ENCODE measurements at places on chromosomes 5 and 9.
A peak's percentile ranks its signal among the peaks of the same experiment; 100 is the strongest.

DNA sequence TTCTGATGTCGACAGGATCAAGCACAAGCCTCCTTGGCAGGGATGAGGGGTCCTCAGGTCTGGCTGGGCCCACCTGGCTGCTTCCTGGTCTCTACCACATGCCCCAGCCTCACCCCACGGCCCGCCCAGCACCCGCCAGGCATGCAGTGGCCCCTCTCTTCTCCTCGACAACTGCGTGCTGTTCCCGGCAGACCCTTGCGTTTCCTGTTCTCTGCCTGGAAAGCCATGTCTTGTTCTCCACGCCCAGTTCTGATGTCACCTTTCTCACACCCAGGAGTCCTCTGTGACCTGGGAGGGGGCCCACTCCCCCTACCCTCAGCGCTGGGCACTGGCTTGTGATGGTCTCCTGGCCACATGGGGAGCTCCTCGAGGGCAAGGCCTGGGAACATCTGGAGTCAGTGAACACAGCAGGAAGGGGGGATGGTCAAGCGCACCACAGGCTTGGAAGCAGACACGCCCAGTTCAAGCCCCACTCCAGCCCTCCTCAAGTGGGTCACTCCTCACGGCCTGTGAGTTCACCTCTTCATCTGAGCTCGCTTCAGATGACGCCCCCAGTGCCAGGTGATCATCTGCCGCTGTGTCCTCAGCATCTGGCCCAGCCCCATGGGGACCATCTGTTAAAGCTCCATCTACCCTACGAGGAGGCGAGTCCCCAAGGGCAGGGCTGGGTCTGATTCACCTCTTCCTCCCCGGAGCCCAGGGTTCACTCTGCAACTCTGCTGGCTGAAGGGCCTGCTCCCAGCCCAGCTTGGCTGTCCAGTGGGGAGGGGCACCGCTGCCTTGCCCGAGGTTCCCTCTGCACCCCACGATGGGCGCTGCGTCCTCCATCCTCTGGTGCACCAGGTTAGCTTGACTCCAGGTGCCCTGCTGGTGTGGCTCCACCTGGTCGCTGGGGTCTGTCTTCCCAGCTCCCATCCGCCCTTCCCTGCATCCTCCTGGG, 133.2 kb upstream of the PHYKPL start:
- no peak for DNase-seq

DNA sequence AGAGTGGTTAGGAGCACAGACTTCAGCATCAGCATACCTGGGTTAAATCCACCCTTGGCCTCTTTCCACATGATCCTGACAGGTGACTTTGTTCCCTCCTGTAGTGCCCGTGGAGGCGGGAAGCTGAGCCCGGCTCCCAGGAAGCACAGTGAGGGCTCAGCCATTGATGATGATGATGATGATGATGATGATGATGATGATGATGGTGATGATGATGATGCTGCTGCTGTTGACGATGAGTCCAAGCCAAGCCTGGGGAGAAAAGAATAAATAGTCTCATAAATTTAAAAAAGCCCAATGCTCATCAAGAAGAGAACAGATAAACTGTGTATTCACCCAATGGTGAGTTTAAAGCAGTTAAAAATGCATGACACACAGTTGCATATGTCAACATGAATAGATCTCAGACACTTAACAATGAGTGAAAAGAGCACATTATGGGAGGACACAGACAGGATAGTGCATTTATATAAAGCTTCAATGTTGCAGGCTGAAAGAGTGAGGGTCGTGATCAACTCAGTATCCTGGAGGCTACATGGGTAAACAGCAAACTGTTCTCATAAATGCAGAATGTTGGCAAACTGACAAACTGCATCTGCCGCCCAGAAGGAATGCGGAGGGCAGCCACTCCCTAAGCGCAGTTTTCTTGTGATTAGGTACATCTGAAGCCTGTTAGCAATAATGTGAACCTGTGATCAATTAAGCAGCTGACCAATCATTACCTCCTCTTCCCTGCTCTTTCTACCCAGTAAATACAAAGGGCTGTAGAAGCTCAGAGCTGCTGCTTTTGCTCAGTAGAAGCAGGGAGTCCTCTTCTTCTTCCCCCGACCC, 11.7 kb upstream of the CFAP157 start:
- no peak for DNase-seq

GRCh38 chr5:39713250-39713916, 288.6 kb upstream of the DAB2 start:
- DNase-seq = no peak

GRCh38 chr5:15654779-15655178, 154.8 kb downstream of the FBXL7 start:
- DNase-seq = no peak

- DNase-seq = no peak
Observed at GRCh38 chr9:15180124-15180523, 126.9 kb downstream of the TTC39B start.

DNA sequence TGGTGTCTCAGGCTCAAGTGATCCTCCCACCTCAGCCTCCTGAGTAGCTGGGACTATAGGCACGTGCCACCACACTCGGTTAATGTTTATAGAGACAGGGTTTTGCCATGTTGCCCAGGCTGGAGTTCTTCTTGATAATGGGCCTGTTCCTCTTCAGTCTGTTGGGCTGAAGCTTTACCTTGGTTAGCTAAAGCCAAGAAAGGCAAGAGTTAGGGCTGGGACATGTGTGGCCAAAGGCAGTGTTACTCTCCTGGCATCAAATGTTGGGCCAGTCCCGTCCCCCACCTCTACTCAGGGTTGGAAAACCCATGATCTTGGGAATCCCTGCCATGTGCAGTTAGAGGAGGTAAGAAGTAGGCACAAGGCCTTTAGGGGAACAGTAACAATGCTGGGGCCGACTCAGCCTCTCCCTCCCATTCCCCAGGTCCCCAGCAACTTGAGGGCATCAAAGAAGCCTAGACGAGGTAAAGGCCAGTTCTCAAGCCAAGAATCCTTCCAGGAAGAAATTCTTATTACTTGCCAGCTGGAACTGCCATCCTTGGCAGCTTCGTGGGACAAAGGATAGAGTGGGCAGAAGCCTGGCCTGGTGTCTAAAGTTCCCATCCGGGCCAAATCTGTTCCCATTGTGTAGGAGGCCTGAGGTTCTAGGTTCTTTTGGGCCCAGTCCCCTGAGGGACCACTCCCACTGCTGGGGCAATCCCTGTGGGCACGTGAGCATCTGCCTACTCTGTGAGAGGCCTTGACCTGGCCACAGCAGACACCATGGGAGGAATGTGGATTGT, 4.5 kb downstream of the EGR1 start:
- DNase-seq = no peak

- DNase-seq = no peak
Observed at GRCh38 chr9:100370064-100370723, 17.5 kb upstream of the TEX10 start.

GRCh38 chr9:78064075-78064474, 32.5 kb upstream of the GNAQ start:
- DNase-seq = no peak

DNA sequence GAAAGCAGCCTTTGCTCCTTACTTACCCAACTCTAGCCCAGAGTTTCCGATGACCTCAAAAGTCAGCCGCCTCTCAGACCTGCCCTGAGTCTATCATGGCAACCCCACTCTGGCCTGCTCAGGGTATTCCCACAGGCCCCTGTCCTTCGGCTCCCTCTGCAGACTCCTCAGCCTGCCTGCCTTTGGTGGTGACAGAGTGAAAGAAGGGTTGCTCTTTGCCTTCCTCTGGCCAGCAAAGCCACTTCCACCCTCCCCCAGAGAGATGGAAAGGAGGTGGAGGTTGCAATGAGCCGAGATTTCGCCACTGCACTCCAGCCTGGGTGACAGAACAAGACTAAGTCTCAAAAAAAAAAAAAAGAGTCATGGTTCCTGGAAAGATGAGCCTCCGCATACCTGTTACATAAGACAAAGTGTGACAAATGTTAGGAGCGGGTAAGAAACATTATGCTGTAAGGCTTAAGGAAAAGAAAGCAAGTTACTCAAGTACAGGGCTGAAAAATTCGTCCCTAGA, 2.3 kb upstream of the SMIM33 start:
- DNase-seq = no peak

- no peak for DNase-seq
Observed at GRCh38 chr5:137641148-137641547, 94.7 kb downstream of the KLHL3 start.

DNA sequence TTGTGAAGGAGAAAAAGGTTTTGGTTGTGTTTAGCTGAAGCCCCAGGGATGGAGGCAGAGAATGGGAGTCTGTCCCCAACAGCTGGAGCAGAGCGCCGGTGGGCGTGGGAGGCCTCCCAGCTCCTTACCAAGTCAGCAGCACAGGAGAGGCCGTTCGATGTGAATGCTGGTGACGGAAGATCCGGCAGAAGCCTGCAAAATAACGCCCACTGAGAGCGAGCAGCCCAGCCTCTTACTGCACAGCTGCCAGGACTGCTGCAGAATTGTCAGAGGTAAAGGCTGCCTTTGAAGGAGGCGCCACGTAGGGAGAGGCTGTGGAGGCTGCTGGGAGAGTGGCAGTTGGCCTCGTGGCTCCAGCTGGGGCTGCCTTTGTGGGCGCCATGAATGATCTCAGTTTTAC, 26.2 kb downstream of the ANGPTL2 start:
- no peak for DNase-seq

DNA sequence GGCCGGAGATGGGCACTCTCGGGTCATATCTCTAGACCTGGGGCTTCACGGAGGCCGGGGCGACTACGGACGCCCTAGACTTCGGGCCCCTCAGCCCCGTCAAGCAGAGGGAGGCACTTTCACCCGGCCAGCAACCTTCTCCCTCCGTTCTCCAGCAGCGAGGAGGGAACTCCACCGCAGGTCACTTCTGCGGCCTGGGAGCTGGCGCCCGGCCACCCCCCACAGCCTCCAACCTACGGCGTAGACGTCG, 201 bp downstream of the DOLK start:
- DNase-seq = no peak

DNA sequence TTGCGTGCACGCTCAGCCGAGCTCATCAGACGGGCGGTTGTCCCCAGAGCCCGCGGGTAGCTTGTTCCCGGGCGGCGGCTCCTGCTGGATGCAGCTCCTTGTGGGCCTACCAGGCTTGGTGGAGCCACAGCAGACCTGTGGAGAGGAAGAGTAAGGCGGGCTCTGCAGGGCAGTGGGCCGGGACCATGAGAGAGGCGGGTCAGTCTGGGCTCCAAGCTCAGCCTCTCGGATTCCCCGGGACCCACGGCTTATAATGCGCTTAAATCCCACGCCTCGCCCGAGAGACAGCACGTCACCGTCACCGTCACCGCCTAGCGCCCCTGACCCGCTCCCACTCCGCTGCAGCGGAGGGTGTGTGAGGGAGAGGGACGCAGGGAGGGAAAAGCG, 1.9 kb upstream of the ANKRD18A start:
- no peak for DNase-seq

DNA sequence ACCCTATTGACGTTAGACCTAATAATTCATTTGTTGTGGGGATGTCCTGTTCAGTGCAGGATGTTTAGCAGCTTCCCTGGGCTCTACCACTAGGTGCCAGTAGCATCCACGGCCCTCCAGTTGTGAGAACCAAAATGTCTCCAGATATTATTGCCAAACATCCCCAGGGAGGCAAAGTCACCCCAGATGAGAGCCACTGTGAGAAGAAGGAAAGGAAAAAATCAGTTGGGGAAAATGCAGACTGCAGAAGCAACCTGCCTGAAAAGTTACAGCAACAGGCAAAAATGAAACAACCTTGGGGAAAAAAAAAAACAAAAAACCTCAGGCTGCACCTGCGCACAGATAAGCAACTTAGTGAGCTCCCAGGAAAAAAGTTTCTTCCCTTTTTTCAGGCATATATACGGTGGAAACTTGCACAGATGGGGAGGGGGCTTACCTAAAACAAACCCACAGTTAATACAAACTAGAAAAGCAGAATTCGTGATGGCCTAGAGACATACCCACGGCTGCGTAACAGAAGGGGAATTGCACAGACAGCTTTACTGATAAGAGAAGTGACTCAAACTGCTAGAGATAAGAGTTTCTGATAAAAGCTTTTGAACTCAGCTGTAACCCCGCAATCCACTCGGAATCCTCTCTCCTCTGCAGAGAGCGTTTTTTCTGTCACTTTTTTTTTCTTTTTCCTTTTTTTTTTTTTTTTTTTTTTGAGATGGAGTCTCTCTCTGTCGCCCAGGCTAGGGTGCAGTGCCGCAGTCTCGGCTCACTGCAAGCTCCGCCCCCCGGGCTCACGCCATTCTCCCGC, 29.8 kb upstream of the FBP1 start:
- peak; percentile 30 for DNase-seq

GRCh38 chr5:96177303-96177869, 215.7 kb upstream of the ELL2 start:
- no peak for DNase-seq

DNA sequence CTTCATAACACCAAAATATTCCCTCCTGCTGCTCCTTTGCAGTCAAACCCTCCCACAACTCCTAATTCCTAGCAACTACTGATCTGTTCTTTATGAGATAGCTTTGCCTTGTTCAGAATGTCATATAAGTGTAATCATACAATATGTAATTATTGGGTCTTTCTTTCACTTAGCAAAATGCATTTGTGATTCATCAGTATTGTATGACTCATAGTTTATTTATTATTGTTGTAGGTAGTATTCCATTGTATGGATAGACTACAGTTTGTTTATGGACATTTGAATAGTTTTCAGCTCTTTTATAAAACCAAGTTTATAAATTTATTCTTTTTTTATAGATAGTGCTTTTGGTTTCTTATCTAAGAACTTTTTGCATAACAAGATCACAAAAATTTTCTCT, 468.2 kb upstream of the KIF2A start:
- no peak for DNase-seq

DNA sequence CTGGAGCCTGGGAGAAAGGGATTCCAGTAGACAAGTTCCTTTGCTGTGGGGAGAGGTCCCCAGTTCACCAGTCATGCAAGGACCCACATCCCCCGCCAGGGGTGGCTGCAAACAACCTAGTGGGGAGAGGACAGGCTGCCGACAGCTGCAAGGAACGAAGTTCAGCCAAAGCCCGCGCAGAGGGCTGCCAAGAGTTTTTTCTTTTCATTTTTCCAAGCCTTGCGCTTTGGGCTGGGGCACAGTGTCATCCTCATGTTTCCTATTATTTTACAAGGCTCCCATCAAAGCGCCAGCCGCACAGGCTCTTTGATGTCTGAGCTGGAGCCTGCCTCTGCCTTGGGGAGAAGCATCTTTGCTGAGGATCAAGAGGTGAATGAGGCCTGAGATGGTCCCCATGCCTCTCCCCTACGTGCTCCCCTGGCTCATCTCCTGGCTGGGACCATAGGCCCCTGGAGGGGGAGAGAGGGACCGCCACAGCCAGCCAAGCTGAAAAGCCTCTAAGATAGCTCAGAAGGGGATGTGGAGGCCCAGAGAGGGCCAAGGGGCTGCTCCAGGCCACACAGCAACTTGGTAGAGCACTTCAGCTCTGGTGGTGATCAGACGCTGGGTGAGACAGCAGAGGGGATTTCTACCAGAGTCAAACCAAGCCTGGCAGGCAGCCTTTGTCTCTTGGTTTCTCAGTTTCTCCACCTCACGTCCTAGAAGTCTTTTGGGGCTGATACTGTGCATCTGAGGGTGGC, 50.4 kb upstream of the SYNPO start:
- no peak for DNase-seq

- no peak for DNase-seq
Observed at GRCh38 chr5:15525703-15526275, 25.8 kb downstream of the FBXL7 start.

- no peak for DNase-seq
Observed at GRCh38 chr9:19998823-19999455, 210.1 kb upstream of the SLC24A2 start.

- DNase-seq = no peak
Observed at GRCh38 chr5:83331842-83332241, 139.7 kb upstream of the VCAN start.

- DNase-seq = no peak
Observed at GRCh38 chr5:109373932-109374331, 35.8 kb downstream of the PJA2 start.
